ENCODE measurements at places on chromosomes 13 and 19.
A peak's percentile ranks its signal among the peaks of the same experiment; 100 is the strongest.

DNA sequence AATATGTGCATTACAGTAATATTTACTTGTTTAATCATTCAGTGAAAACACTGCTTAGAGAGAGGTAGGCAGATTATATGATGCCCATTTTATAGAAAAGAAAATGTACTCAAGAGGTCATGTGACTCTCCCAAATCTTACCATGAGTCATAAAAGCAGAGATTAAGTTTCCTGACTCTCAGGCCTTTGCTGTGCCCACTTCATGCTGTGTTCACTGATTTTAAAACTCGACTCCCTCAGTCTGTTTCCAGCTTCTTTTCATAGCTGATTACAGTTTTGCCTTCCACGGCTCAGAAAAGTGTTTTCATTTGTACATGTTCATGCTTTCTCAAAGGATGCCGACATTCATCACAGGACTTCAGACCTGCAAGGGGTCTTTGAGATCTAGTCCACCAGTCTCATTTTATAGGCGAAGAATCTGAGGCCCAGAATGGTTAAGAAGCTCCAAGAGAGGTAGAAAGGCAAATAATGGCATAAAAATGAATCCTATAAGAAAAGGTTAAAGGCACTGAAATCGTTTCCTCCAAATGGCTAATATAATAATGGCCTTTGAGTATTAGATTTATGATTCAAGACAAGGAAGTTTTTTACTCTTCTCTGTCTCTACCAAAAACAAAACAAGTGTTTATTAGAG is 9.0 kb upstream of the IPO5 start:
- no peak for DNase-seq

- DNase-seq, result peak; percentile 76
Measured at GRCh38 chr19:38142176-38143035, 81.6 kb downstream of the DPF1 start.

- DNase-seq, result no peak
Measured at GRCh38 chr19:37813340-37813739, 34.0 kb upstream of the ZNF573 start.

DNA sequence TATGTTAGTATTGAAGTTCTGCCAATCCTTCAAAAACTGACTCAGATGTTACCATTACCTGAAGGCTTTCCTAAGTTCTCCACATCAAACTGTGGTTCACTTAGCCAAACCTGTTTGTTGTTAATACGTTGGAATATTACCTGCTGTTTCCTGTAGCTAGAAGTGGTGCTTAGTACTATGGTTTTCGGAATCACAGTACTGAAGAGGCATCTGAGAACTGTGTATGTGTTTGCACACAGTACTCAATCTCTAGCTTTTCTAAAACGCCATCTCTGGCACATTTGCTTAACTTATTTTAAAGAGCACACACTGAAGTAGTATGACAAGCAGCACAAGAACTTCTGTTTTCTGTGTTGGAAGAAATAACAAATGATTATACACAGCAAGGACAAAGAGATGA is 248.2 kb downstream of the SHISA2 start:
- DNase-seq, result no peak

DNA sequence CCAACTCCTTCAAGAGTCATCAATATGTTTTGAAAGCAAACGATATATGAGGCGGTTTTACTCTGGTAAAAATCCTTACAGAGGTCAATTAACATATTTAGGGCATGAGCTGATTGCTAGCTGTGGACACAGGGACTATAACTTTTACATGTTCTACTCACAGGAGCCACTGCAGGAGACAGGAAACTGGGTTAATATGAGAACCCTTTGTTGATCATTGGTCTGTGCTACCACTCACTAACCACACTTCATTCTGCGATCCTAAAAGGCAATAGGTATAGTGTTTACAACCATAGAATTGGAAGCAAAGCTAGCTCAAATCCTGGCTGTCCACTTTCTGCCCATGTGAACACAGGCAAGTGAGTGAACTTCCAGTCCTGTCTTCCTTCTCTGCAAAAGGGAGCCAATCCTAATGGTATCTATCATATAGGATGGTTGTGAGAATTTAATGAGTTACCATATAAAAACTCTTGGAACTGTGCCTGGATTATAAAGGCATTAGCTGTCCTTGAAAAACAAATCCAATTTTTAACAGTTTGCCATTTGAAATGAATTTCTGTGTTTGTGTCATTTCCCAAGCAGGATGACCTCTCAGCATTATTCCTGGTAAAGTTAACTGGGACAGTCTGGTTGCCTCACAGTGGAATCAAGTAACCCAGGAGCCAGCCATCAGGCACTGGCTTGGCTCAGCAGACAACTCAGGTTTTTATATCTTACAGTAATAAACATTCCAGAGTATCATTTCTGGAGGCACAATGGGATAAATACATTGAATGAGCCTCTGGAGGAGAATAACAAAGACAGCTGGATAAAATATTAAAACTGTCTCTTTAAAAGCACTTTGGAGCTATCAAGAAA is 29.8 kb upstream of the RAP2A start:
- no peak for DNase-seq

GRCh38 chr19:19468424-19469050 is 46.8 kb downstream of the TSSK6 start:
- DNase-seq, result no peak

GRCh38 chr19:13951799-13952153 is 533 bp upstream of the DCAF15 start:
- no peak for DNase-seq

DNA sequence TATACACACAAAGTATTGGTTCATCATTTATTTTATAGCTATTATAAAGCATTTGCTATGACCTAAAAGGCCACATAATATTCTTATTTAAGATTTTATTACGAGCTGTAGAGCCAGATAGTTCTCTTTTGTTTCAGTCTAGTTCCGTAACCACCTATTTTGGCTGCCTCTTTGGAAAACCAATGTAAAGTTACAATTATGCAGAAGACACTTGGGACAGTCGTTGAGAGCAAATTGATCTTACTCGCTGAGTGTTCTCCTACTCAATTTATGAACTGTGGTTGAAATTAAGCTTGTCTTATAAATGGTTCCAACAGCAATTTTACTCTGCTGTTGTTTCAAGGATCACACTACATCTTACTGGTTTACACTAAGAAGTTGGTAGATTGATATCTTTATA is 122.3 kb downstream of the SLC7A1 start:
- DNase-seq, result no peak

- no peak for DNase-seq
Measured at GRCh38 chr13:72536714-72537394, 190.6 kb downstream of the MZT1 start.

All from head of caudate nucleus (tissue), 42 donors.